ENCODE measurements at places on chromosomes 11 and 22.

DNA sequence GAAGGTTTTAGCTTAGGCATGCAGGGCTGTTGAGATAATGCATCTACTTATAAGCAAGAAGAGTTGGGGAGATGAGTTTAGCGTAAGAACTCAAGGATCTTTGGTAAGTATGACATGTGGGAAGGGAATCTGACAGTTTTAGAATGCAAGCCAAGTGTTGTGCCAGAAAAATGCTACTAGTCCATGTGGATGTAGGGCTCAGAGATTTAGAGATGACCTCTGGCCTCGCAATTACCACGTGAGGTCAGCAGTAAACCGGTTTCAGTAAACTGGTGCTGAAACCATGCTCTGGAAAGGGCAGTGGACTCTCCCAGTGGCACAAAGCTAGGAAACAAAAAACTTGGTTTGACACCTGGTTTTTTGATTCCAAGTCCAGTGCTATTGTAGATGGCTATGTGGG is 18.9 kb downstream of the MRPL16 start:
- DNase-seq: no peak

- no peak for DNase-seq
These were observed 109.6 kb downstream of the CEP164 start for GRCh38 chr11:117437041-117437790.

DNA sequence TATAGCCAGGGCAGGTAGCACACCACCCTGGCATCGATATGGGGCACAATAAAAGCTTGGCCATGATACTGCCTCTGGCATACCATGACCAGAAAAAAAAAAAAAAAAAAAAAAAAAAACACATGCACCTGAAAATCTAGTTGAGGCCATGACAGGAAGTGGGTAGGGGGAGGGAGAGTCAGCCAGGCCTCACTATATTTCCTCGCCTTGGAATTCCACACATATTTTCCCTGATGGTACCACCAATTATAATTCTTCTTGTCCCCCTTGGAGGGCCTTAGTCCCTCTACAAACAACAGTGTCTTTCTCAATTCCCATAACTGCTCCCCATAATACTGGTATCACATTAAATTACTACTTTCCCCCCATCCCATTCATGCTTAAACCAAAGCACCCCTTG is 12.6 kb upstream of the CHKA start:
- DNase-seq: no peak

- DNase-seq: no peak
These were observed 7.5 kb upstream of the NRGN start for GRCh38 chr11:124732230-124732629.

DNA sequence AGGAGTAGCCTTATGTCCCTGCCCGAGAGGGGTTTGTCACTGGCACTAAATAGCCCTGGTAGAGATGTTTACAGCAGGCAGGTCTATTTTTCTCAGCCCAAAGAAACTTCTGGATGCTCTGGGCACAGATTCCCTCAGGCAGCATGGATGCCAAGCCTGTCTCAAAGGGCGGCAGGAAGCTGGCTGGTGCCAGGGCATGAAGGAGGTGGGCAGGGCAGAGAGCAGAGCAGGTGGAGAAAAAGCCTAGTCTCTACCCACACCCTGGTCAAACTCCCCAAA is 4.1 kb upstream of the GAS2L1 start:
- DNase-seq: no peak

- no peak for DNase-seq
These were observed 5.8 kb downstream of the SLC22A9 start for GRCh38 chr11:63375434-63375833.

- no peak for DNase-seq
These were observed 1564.8 kb upstream of the TENM4 start for GRCh38 chr11:81005595-81005994.
